ENCODE measurements at places on chromosomes 2 and 18. TPM values are rescaled to one million over a fixed set of nuclear protein-coding genes. Genes with fewer than 3 reads are reported as not detected.

Gene HOXD4
- not detected for total RNA-seq

Gene SERPINB4
- total RNA-seq: not detected

Gene ROCK2
- 7.5 TPM for total RNA-seq

Gene SLC4A5
- total RNA-seq: 0.89 TPM

Gene TWIST2
- total RNA-seq: not detected

Gene CKAP2L
- total RNA-seq: 55.6 TPM

Gene RAB6D
- total RNA-seq: not detected

Gene DSG4
- total RNA-seq: not detected

Gene NT5DC4
- total RNA-seq: not detected

Gene CROCC2
- total RNA-seq: not detected

Gene DLX1
- total RNA-seq: not detected

Gene POMC
- total RNA-seq: 2.4 TPM

Gene RAB6C
- not detected for total RNA-seq

- DNase-seq: no peak
Observed at GRCh38 chr2:24104906-24105305, 18.2 kb downstream of the PFN4 start.

GRCh38 chr2:21257621-21258020 lies 133.9 kb downstream of the TDRD15 start:
- DNase-seq: no peak

- no peak for DNase-seq
Observed at GRCh38 chr2:43524177-43524965, 71.5 kb downstream of the THADA start.

DNA sequence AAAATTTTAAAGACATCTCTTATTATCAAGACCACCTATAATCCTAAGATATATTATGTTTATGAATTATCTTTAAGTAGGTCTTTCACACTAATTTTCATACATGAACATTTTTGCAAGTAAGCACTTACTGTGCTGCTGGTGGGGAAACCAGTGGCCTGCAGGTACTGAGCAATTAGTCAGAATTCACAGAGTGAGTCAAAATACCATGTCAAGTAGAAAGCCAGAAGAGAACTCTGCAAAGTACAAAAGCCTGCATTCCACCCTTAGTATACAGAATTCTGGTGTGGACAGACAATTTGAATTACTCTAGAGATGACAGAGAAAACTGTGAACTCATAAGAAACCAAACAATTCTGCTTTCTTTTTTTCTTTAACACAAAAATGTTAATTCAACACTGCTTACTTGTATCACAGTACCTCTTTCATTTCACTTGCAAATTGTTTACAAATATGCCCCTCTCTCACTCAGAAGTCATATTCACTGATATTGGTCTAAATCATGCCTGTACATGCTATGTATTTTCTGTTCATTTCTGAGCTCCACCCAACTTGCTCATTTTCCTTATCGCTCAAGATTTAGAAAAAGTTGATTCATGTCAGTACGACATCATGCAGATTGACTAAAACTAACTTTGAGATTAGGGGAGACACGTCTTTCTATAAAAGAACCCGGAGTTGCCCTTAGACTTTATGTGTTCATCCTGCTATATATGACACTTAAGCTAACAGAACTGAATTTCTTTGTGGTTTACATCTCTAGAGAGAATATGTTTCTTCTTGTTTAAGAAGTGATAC lies 182.9 kb downstream of the IKZF2 start:
- no peak for DNase-seq

DNA sequence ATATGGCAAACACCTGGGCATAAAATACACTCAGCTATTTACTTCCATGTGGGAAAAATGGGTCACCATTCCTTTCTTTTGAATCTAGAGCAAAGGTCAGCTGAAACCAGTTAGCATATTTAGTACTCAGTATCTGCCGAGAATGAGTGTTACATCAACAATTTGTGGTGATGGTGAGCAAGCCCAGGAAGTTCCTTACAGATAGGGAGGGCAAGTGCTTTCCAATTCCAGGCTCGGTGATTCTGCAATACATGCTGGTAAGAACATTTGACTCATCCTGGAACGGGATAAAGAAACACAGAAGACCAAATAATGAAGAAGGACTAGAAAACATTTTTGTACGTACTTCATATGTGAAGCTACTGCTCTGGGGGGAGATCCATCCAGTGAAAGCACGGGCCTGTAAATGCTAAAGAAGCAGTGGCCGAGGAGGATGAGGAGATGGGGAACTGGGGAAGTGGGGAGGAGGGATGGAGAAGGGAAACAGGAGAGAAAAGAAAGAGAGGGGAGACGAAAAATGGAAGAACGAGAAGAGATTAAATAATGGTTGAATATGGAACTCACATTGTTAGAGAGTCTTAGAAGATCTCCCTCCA lies 251.9 kb downstream of the TTC32 start:
- DNase-seq: no peak

DNA sequence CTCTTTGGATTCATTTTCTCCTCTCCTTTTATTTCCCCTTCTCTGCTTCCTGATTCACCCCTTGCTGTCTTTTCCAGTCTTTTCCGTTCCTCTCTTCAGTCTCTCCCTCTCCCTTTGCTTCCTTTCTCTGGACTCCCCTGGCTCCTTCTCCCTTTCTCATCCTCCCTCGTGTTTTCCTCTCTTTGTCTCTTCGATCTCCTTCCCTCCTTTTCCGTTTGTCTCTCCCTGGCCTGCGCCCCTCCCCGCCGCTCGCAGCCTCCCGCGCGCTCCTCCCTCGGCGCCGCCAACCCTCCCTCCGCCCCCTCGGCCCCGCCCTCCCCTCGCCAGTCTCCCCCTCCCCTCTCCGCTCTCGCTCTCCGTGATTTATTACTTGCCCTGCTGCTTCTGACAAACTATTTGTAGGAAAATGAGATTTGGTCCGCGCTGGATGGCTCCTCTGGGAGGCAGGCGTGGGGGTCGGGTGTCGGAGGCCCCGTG lies 46.0 kb upstream of the PAX8 start:
- peak; percentile 37 for DNase-seq

DNA sequence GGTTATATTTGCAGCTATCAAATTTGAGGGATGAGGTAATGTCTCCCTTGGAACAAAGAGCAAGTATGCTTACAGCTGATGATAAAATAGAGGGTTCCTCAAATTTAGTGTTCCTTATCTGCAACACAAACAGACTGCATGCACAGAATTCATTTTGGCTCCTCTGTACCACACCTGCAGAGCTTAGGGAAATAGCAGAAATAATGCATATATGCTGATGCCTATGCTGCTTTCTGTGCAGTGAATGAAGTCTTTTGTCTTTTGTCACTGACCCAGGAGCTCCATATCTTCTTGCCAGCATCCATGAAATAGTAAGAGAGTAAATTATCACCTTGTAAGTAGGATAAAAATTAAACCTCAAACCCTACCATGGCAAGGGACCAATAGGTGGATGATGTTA lies 69.8 kb downstream of the NCKAP1 start:
- DNase-seq: no peak

DNA sequence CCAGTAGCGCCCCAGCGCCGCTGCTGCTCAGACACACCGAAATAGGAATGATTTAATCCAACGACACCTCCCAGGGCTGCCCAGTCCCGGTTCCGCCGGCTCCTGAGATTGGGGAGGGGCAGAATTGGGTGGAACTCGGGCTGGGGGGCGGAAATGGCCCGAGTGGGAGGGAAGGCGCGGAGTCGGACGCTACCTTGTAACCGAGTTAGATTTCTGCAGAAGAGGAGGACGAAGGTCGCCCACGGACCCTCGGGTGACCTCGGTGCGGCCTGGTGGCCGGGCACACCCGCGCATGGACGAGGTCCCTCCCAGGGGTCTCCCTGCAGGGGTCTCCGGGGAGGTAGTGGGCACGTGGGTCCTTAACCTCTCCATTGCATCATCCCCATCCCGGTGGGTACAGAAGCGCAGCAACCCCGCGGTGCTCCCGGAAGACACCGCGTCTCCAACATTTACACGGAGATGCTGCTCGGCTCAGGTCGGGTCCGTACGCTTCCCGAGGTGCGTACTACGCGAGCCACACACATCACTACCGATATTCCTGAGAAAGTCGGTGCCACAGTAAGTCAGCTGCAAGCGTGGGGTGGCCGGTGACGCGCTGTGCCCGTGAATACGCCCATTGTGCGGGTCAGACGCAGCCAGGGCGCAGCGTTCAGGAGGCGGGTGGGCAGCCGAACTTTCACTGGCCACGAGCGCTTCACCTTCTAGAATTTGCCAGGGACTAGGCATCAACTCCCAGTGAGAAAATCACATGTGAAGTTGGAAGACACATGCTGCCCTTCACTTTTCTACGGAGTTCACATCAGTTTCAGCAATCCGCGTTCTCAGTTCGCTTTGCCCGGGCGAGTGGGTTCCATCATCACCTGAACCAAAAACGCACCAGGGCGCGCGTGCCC lies 3.0 kb downstream of the ZNF516 start:
- DNase-seq: no peak

- DNase-seq: no peak
Observed at GRCh38 chr18:9796935-9797549, 88.7 kb upstream of the TXNDC2 start.

- no peak for DNase-seq
Observed at GRCh38 chr18:65821911-65822310, 71.1 kb downstream of the CDH7 start.

- DNase-seq: no peak
Observed at GRCh38 chr2:46722142-46722541, 193.5 kb downstream of the MCFD2 start.

DNA sequence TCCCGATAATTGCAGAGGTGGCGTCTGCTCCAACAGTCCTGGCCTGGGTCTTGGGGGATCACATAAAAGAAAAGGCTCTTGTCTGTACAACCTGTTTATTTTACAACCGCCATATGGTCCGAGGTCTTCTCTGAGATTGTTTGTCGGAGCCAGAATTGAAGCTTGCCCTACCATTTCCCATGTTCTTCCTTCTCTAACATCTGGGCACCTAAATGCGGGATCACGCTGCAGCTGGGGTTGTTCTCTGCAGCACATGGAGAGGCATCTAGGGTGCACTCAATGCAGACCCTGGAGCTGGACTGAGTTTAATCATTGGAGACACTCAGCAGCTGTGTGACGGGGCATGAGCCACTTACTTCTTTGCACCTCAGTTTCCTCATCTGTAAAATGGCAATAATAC lies 107.7 kb downstream of the ACKR3 start:
- no peak for DNase-seq

DNA sequence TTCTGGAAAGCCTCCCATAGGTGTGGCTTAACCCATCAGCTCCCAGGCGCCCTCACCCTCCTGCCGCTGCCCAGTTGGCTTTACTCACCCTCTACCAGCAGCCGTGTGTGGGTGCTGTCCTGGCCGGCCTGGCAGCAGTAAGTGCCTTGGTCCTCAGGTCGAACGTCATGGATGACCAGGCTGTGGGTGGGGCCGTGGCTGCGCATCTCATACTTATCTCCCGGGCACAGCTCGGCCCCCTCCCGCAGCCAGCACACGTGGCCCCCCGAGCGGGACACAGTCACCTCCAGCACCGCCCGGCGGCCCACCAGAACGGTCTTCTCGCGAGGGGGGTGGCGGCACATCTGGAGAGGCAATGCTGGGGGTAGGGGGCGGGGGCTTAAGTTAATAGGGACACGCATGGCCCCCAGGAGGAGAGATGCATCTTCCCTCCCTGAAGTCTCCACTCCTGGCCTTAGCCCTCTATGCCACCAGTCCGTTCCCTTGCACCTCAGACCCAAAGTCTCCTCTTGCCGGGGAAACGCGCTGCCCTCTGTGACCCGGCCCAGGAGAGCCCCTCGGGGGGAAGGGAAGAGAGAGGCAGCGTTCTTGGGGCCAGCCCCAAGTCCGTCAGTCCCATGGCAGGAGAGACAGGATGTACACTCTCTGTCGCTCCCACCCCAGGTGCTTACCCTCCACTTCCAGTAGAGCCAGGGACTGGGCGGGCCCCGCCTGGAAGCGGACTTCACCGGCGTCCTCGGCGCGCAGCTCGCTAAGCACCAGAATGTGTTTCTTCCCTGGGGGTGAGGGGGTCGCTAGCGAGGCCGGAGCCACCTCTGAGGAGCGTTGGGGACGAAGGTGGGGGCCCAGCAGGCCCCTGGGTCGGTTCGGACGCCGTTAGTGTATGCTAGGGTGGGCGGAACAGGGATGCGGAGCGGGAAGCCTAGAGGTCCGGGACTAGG lies 7.9 kb downstream of the TMEM198 start:
- DNase-seq: no peak

- no peak for DNase-seq
Observed at GRCh38 chr2:224310943-224311625, 90.8 kb downstream of the FAM124B start.

GRCh38 chr2:183383854-183384253 lies 259.6 kb downstream of the NUP35 start:
- no peak for DNase-seq

GRCh38 chr2:641164-641871 lies 35.9 kb downstream of the TMEM18 start:
- DNase-seq: no peak

GRCh38 chr2:200962811-200963123 lies 693 bp downstream of the ORC2 start:
- DNase-seq: no peak

DNA sequence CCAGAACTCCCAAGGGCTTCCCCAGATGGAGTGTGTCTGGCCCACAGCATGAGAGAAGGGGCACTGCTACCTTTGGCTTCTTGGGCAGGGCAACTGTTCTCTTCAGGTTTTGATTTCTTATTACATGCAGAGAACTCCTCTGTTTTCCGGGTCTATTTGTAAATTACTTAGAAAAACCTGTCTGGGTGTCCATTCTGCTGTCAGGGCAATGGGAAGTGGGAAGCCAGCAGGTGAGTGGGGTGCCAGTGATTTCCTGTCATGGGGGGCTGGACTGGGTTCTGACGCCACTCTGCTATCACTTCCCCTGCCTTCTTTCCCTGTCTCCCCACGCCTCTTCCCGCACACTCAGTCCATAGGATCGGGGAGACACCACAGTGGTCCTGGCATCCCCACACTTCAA lies 58.0 kb upstream of the LGALSL start:
- no peak for DNase-seq

GRCh38 chr2:221034973-221035372 lies 537.1 kb downstream of the EPHA4 start:
- no peak for DNase-seq

DNA sequence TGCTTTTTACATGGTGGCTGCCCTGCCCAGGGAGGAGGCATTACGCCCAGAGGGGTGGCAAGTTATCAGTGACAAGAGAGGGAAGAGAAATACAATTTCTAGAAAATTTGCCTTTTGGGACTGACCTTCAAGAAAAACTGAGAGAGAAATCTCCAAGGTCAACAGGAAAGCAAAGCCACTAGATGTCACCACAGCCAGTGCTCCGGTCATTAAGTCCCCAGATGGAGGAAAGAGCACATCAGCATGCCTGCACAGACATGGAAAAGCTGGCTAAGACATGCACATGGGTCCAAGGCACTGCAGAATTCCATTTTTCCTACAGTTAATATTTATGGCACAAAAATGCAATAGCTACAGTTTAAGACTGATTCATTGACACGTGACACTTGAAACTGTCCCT lies 21.0 kb downstream of the FHL2 start:
- no peak for DNase-seq

Data from activated naive CD4-positive, alpha-beta T cell treated with anti-CD3 and anti-CD28 coated beads, Interleukin-2, amount 50 U/mL, for 72 hours (primary cell).